Stimulated activated CD8-positive, alpha-beta memory T cell treated with anti-CD3 and anti-CD28 coated beads, Interleukin-12 subunit alpha, Interleukin-12 subunit beta, amount 100 ng/mL, for 1 hour (primary cell): ENCODE measurements at places on chromosomes 3 and 15.

DNA sequence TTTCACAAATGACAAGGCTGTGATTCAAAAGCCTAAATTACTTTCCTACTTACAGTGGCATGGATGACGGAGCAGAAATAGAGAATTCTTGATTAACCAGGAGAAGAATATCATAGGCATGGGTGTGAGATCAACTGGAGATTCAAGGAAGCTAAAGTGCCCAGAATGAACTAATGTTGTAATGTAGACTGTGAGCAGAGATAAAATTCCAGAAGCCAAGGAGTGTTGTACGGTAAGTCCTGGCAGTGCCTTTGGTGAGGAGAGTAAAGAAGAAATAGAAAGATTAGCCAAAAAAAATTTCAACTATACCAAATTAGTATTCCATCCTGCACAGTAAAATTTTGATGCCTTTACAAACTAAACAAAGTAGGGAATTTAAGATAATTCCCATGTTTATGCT lies 75.9 kb downstream of the ZBTB20 start:
- DNase-seq, result no peak

GRCh38 chr3:157820157-157820517 lies 286.1 kb downstream of the SHOX2 start:
- no peak for DNase-seq

GRCh38 chr3:44048196-44048924 lies 193.3 kb upstream of the TOPAZ1 start:
- DNase-seq, result no peak

GRCh38 chr15:64864068-64864467 lies 22.4 kb downstream of the PLEKHO2 start:
- no peak for DNase-seq

- DNase-seq, result no peak
These were observed 685 bp upstream of the FOXB1 start for GRCh38 chr15:60003243-60004008.
